Activated CD8-positive, alpha-beta T cell treated with anti-CD3 and anti-CD28 coated beads for 36 hours (primary cell): ENCODE measurements at places on chromosomes 12 and 14. TPM values are rescaled to one million over a fixed set of nuclear protein-coding genes. Genes with fewer than 3 reads are reported as not detected.

Gene SCN8A
- total RNA-seq: 0.78 TPM

Gene OTOGL
- total RNA-seq: not detected

Gene TOMM20L
- total RNA-seq: not detected

Gene INHBC
- 0.16 TPM for total RNA-seq

Gene PIWIL1
- total RNA-seq: not detected

Gene FOXG1
- not detected for total RNA-seq

Gene TAS2R10
- total RNA-seq: not detected

Gene ZNF891
- total RNA-seq: 1.7 TPM

Gene ABCC9
- not detected for total RNA-seq

Gene EEF1AKMT3
- total RNA-seq: 4.0 TPM

Gene UNG
- 93.3 TPM for total RNA-seq

Gene PTPRB
- total RNA-seq: not detected

Gene SERPINA9
- total RNA-seq: not detected

Gene FAM186B
- total RNA-seq: not detected

Gene PUS7L
- 16.7 TPM for total RNA-seq

Gene TROAP
- 46.6 TPM for total RNA-seq

Gene RPL10L
- total RNA-seq: not detected

Gene KRT86
- not detected for total RNA-seq

Gene RAB15
- total RNA-seq: 2.3 TPM

Gene CAPZA3
- not detected for total RNA-seq

Gene TSPAN19
- not detected for total RNA-seq

Gene OAS2
- 95.7 TPM for total RNA-seq

Gene TAS2R31
- total RNA-seq: 1.5 TPM

Gene USP44
- 15.2 TPM for total RNA-seq

Gene AGAP2
- total RNA-seq: 22.4 TPM

Gene LAG3
- total RNA-seq: 268 TPM

Gene PHLDA1
- 35.0 TPM for total RNA-seq

Gene HOMEZ
- 11.8 TPM for total RNA-seq

Gene CMA1
- total RNA-seq: 0.34 TPM

Gene PTCSC3
- total RNA-seq: not detected

Gene ZCRB1
- total RNA-seq: 77.0 TPM
